ENCODE measurements at places on chromosomes 12 and 14. TPM values are rescaled to one million over a fixed set of nuclear protein-coding genes. Genes with fewer than 3 reads are reported as not detected.
A peak's percentile ranks its signal among the peaks of the same experiment; 100 is the strongest.

DNA sequence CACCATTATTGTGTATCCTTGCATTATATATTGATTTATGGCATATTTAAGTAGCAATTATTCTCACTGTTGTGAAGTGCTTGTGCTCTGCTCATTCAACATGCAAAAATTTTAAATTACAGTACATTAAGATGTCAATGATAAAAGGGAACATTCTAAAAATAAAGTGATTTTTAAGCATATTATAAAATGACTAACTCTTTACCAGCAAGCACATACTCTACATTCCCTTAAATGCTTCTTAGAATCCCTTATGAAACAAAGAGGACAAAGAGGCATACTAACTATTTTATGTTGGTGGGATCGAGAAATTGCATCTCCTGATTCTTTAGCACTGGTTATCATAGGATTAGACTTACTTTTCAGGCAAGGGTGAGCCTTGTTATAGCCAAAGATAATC, 46.6 kb upstream of the ZDHHC17 start:
- DNase-seq, result no peak

GRCh38 chr14:76510181-76510580, 134.2 kb downstream of the ESRRB start:
- DNase-seq, result no peak

DNA sequence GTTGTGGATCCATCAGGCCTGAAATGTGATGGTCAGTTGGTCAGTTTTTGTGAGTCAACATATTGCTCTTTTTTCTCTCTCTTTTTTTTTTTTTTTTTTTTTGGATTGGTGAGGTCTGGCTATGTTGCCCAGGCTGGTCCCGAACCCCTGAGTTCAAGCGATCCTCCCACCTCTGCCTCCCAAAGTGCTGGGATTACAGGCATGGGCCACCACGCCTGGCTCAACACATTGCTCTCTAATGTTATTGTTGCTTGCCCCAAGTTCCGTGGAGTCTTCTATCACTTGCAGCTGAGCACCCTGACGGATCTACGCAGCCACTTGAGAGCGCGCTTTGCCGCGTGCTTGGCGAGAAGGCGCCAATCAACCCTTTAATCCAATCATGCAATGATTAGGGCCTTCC, 69.5 kb upstream of the DIO3 start:
- DNase-seq, result no peak

GRCh38 chr14:70827752-70828151, 18.4 kb upstream of the MAP3K9 start:
- DNase-seq, result no peak

GRCh38 chr12:91954326-91954725, 191.3 kb downstream of the BTG1 start:
- DNase-seq, result peak; percentile 8

The KCNH5 gene
- total RNA-seq, result 0.06 TPM

GRCh38 chr12:100473050-100473715, 483 bp upstream of the NR1H4 start:
- no peak for DNase-seq

- DNase-seq, result no peak
Observed at GRCh38 chr14:22561366-22561660, 27.7 kb downstream of the DAD1 start.

GRCh38 chr12:206746-207440, 7.1 kb downstream of the SLC6A12 start:
- DNase-seq, result no peak

- no peak for DNase-seq
Observed at GRCh38 chr12:97756066-97756666, 293.6 kb downstream of the RMST start.

DNA sequence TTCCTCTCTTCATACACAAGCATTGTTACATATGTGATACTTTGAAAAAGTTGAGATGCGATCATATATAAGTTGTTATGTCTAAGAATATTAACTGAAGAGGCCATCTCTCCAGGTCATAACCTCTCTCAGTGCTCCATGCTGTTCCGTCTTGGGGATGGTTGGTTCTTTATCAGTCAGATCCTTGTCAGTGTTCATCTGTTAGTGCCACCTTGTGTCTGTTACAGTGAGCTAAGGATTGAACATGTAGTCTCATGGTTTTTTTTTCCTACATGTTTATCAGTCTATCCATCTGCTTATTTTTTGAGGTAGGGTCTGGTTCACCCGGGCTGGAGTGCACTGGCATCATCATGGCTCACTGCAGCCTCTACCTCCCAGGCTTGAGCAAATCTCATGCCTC, 30.5 kb downstream of the EP400 start:
- DNase-seq, result no peak

DNA sequence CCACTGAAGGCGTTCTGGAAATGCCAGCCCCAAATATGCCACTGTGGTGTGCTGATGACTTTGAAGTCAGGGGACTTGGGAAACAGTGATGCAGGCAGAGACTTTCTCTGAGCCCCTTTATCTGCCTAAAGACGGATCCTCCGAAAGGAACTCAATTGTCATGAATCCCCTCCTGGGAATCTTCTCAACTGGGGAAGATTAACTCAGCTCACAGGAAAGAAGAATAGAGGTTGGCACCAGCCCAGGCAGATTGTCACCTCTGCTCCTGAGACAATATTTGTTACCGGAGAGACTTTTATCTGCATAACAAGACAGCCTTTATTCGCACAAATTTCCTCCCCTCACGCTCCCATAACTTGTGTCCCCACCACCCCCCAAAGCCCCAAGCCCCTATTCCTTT, 414.4 kb downstream of the FUT8 start:
- no peak for DNase-seq

The GALNT16 gene
- 2.0 TPM for total RNA-seq

DNA sequence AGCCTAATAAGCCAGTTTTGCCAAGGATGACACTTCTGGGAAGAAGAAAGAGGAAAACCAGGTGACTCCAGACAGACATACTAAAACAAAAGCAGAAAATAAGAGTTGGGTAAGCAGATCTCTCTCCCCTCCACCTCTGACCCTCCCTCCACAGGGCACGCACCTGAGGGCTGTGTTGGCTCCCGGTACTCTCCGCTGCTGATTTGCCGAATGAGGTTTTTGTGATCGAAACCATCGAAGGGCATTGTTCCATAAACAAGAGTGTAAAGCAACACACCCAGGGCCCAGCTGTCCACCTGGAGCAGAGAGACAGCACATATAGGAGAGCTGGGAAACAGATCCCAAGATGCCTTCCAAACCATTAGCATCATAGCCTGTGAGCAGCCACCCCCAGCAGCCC, 68.1 kb downstream of the NUAK1 start:
- no peak for DNase-seq

DNA sequence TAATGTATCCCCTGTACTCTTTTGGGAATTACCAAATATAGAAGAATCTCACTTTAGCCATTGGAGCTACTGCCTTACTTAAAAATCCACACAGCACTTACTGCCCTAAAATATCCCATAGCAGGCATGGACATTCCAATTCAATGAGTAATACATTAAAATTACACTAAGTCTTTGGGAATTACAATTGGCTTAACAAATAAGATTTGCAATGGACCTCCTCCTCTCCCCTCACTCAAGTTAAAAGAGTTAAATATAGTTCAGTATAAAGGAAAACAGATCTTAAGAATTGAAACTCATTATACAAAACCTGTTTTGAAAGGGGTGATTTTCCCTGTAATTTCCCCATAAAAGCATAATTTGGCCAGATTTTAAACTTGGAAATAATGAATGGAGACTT, 477.1 kb downstream of the SLC16A7 start:
- DNase-seq, result no peak

The KCNC2 gene
- 3.0 TPM for total RNA-seq

- no peak for DNase-seq
Observed at GRCh38 chr12:65675141-65675621, 149.1 kb upstream of the HMGA2 start.

- DNase-seq, result no peak
Observed at GRCh38 chr14:89540009-89540829, 123.2 kb upstream of the FOXN3 start.

GRCh38 chr12:49669796-49670195, 37.4 kb downstream of the FMNL3 start:
- no peak for DNase-seq

DNA sequence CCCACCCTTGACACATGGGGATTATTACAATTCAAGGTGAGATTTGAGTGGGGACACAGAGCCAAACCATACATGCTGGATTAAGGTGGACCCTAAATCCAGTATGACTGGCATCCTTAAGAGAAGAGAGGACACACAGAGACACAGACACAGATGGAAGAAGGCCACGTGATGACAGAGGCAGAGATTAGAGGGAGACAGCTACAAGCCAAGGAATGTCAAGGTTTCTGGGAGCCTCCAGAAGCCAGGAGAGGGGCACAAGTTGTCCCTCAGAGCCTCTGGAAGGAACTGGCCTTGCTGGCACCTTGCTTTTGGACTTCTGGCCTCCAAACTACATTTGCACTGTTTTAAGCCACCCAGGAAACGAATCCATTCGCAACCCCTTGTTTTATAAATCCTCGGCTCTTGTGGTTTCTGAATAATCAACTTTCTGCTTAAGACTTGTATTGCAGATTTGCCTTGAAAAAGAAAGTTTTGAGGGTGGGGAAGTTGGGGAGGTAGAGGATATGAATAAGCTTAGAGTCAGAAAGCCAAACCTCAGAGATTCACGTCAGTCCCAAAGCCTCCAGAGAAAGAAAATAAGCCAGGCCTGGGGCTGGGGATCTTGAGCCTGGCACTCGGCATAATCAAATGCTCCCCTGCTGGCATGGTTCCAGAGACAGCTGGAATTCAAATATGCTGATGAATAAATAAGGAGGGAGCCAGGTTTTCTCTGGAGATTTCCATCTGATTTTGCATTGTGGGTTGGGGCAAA, 224.2 kb upstream of the PWP1 start:
- DNase-seq, result no peak

The PTPRO gene
- 1.4 TPM for total RNA-seq

The ACSM4 gene
- 0.91 TPM for total RNA-seq

DNA sequence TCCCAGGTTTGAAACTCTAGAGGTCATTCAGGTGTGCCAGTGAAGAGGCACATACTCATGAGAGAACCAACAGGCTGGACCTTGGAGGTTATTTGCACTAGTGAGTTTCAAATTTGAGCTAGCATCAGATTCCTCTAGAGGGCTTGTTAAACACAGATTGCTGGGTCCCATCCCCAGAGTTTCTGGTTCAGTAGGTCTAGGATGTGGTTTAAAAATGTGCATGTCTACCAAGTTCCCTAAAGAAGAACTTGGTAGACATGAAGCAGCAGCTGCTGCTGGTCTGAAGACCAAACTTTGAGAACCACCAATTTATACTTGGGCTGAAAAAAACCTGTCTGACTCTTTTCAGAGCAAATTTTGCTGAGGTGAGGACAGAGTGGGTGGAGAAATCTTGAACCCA, 61.7 kb downstream of the SUSD6 start:
- DNase-seq, result no peak
